Lung (tissue), 17 donors: ENCODE measurements at places on chromosomes 4 and X. TPM values are rescaled to one million over a fixed set of nuclear protein-coding genes. Genes with fewer than 3 reads are reported as not detected.

MAMLD1 gene
- 2.7 TPM for polyA plus RNA-seq

PCDH11X gene
- 0.02 TPM for polyA plus RNA-seq

SPANXC gene
- not detected for polyA plus RNA-seq

STIM2 gene
- 12.7 TPM for polyA plus RNA-seq

DNA sequence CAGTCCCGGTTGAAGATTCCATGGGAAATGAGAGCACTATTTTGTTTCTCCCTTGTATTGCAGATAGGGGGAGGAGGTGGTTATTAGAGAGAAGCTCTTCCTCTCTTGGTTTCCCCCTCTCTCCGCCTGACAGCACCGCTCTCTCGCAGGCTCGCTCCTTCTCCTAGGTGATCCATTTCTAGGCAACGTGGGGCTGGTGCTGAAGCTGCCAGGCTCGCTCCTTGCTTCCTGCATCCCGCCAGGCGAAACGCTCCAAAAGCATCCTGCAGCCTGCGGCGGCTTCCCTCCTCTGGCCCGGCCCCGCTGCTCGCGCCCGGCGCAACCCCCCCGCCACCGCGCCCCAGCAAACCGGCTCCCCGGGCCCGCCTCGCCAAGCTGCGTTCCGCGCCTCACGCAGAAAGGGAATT lies at the start of gene GRID2:
TSS of gene GRID2 (plus strand) at position 346 of the 407 bp plus-strand sequence.
- peak; percentile 57 for DNase-seq

GRCh38 chr4:61841714-61842113 lies 641.6 kb downstream of the ADGRL3 start:
- no peak for DNase-seq

DNA sequence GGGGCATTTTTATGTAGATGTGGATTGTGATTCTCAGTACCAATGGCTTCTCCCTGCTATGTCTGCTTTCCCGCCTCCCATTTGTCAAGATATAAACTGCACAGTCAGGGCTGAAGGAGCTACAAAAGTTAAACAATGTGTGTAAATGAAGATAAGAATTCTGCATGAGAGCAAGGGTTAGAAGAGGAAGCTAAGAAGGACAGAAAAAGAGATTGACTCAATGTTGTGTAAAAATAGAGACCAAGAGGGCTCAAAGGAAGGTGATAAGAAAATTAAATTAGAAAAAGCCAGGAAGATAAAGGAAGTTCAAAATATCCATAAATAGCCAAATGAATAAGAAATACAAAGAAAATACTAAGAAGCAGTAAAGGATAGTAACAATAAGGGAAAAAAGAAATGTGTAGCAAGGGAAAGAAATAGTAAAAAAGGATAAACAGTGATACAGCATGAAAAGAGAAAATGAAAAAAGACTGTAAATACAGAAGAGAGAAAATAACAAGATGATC lies 82.5 kb downstream of the AMELX start:
- no peak for DNase-seq

DNA sequence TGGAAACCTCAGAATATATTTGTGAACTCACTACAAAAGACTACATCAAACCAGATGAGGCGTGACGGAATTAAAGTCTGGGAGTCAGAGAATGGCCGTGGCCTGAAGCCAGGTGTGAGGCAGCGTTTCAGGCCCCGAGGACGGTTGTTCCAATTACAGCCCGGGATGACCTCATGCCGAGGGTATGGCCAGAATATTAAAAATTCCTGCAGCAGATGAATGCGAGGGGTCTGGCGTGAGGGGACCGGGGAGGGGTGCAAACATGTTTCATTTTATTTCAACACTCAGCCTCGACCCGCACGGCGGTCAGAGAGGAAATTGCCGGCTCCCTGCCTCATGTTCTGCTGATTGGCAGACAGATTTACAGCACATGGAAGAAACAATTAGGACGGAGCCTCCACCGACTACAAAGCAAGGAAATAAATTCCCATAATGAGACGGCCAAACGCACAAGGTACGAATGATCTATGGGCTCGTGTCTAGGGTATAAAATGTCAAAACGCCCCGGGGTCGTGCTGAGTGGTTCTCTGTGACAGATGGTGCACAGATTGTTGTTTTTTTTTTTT lies 289.7 kb downstream of the SHOX start:
- no peak for DNase-seq

GRCh38 chr4:79964020-79964399 lies 109.0 kb downstream of the ANTXR2 start:
- peak; percentile 7 for DNase-seq

GRCh38 chrX:71170660-71171059 lies 26.0 kb downstream of the NLGN3 start:
- DNase-seq = no peak

- no peak for DNase-seq
Observed at GRCh38 chr4:48262926-48263325, 6.7 kb downstream of the TEC start.
